Pons (tissue), 1 donor: ENCODE measurements at places on chromosomes 5 and 9.

DNA sequence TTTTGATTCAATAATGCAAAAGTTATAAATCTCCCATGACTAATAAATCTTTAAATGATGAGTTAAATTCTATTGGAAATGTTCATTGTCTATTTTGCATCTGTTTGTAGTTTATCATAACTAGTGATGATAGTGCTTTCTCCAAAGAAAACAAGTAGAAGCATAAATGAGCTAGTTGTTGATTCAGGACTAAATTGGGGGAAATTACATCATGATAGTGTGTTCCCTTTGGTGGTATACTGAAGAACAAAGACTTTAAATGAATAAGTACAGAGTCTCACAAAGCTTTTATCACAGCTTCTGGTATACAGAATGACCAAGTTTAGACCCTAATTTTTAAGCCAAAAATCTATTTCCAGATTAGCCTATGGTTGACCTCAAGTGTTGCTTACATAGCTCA is 173.8 kb downstream of the MCTP1 start:
- no peak for DNase-seq

GRCh38 chr5:72284559-72285423 is 35.2 kb downstream of the MRPS27 start:
- DNase-seq, result peak; percentile 54

DNA sequence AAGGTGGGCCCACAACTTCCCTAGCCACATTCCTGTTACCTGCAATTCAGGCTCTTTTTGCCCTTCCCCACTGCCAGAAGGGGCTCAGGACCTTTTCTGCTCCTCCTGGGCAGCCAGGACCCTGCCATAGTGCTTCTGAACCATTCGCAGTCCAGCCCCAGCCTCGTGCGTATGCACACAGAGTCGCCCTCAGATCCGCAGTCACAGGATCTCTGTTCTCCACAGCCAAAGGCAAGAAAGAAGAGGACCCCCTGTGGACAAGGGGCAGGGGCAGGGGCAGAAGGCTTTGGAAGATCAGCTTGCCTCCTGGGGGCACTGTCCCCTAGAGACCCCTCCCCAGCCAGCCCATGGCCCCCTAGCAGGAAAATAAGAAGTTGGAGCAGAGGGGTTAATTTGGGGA is 82.8 kb downstream of the PCDH1 start:
- DNase-seq, result no peak

GRCh38 chr5:138926688-138927448 is 51.7 kb upstream of the LRRTM2 start:
- peak; percentile 47 for DNase-seq

- no peak for DNase-seq
Observed at GRCh38 chr5:61332851-61333320, 828 bp downstream of the ZSWIM6 start.

- no peak for DNase-seq
Observed at GRCh38 chr9:101792475-101792874, 54.0 kb upstream of the GRIN3A start.

DNA sequence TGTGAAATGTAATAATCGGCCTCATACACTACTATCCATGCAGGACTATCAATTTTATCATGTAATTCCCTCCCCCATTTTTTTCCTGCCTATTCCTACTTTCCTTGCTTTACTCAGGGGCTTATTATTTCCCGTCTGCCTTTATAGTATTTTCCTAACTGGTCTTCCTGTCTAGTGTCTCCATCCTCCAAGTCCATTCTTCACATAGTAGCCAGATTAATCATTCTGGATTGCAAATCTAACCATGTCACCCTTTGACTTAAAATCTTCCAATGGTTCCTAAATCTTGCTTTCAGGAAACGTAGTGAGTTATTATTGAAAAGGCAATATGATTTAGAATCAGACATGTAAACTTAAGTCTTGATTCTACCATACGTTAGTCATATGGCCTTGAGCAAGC is 307.4 kb upstream of the HAPLN1 start:
- DNase-seq, result no peak

GRCh38 chr5:39608024-39608423 is 183.2 kb upstream of the DAB2 start:
- DNase-seq, result no peak

- DNase-seq, result no peak
Observed at GRCh38 chr9:89730715-89731114, 125.9 kb downstream of the GADD45G start.
